ENCODE measurements at places on chromosomes 5 and 9. TPM values are rescaled to one million over a fixed set of nuclear protein-coding genes. Genes with fewer than 3 reads are reported as not detected.

The PPP2CA gene
- total RNA-seq, result 98.4 TPM

The HACD4 gene
- total RNA-seq, result 13.4 TPM

The LRRC19 gene
- total RNA-seq, result not detected

The MUSK gene
- not detected for total RNA-seq

The IL13 gene
- 71.3 TPM for total RNA-seq

The IFNA14 gene
- not detected for total RNA-seq

The IL3 gene
- not detected for total RNA-seq

The ARL14EPL gene
- not detected for total RNA-seq

The FABP6 gene
- total RNA-seq, result not detected

DNA sequence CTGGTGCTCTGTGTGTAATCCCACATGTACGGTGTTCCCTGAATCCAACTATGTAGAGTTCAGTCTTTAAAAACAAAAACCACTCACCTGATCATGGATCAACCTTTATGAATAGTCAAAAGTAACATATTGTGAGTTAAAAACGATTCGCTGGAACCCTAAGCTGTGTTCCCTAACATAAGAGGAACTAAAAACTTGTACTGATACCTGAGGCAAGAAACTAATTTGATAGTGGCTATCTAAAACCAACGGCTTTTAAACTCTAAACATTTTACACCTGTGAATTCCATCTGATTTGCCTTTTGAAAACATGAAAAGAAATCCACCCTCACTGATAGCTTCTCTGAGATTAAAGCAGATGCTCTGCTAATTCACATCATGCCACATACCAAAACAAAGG is 101.5 kb downstream of the DEPDC1B start:
- DNase-seq, result no peak

GRCh38 chr5:139481122-139481533 is 1.4 kb downstream of the STING1 start:
- DNase-seq, result no peak

DNA sequence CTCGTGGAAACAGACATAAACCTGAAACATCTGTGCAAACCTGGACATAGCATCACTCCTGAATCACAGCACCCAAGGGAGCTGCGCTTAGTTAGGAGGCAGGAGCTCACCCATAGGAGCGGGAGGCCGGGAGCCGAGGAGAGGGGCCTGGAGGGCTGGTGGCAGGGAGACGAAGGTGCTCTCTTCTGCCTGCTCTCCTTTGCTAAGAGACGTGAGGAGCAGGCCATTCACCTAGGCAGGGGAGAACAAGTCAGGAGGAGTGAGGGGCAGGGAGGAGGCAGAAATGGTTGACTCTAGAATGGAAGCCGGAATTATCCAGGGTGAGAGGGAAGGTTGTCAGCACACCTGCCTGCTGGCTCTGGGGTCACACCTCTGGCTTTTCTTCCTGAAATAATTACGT is 398.4 kb upstream of the IRX2 start:
- DNase-seq, result no peak

GRCh38 chr5:54804086-54804485 is 181.3 kb downstream of the ESM1 start:
- no peak for DNase-seq

DNA sequence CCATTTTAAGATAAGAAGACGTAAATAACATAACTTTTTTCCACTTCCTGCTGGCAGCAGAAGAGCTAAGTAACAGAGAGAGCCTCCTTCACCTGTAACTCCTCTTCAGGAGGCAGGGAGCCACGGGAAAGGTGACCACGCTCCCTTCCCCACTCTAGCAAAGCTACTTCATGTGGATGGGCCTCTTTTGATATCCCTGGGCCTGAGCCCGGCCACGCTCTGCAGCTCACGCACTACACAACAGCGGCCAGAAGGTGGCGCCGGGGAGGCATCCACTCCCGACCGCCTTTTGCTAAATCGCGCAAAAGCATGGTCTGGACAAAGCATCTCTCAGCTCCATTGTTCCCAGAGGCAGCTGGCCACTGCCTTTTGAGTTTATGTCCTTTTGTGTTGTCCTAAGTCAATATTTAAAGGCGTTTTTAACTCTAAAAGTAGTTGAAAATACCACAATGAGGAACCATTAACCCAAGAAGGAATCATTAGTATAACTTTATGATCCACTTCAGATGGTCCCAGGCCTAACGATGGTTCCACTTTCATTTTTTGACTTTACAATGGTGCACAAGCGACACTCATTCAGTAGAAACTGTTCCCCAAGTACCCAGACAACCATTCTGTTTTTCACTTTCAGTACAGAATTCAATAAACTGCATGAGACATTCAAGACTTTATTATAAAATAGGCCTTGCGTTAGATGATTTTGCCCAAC is 23.6 kb downstream of the CMBL start:
- peak; percentile 65 for DNase-seq

- DNase-seq, result no peak
Observed at GRCh38 chr5:55146080-55146479, 13.9 kb upstream of the GPX8 start.

DNA sequence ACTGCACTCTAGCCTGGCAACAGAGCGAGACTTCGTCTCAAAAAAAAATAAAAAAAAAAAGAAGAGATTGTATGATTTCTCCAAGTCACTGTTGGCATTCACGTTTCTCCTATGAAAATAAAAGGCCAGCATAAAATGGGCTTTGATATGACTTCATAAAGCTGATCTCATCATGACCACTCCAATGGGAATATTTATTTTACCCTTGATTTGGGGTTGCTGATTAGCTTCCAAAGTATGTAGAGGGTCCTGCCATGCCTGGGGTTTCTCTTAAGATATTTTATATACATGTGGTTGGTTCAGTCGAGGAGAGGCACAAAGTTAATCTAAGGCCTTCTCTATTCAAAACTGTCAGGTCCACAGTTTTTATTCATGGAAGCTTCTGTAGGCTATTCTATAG is 247.0 kb upstream of the TNC start:
- no peak for DNase-seq

DNA sequence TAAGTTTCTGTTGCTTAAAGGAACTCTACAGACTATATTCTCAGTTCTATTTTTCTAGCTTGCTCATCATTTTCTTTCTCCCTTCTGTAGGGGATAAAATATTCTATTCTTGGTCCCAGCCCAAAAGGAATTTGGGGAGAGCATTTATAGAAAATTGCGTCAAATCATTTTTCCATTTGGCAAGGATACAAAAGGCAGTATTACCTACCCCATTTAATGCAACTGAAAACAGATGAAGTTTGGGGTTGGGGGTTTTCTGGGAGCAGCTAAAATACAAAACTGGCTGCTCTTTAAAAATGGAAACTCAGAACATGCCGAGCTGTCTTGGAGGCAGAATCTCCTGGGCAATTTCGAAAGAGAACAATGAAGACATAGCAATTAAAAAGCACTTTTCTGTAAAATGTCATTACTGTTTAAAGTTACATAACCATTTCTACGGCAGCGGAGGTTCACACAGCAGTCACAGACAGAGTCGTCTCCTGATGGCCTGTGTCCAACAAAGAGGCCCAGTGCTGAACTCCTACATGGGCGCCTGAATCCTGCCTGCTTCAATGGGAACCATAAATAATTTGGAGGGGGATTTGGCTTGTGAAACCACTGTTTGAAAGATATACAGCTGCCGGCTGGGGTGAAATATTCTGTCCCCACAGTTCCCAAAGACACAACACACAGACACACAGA is 152.4 kb downstream of the BRINP1 start:
- DNase-seq, result no peak

DNA sequence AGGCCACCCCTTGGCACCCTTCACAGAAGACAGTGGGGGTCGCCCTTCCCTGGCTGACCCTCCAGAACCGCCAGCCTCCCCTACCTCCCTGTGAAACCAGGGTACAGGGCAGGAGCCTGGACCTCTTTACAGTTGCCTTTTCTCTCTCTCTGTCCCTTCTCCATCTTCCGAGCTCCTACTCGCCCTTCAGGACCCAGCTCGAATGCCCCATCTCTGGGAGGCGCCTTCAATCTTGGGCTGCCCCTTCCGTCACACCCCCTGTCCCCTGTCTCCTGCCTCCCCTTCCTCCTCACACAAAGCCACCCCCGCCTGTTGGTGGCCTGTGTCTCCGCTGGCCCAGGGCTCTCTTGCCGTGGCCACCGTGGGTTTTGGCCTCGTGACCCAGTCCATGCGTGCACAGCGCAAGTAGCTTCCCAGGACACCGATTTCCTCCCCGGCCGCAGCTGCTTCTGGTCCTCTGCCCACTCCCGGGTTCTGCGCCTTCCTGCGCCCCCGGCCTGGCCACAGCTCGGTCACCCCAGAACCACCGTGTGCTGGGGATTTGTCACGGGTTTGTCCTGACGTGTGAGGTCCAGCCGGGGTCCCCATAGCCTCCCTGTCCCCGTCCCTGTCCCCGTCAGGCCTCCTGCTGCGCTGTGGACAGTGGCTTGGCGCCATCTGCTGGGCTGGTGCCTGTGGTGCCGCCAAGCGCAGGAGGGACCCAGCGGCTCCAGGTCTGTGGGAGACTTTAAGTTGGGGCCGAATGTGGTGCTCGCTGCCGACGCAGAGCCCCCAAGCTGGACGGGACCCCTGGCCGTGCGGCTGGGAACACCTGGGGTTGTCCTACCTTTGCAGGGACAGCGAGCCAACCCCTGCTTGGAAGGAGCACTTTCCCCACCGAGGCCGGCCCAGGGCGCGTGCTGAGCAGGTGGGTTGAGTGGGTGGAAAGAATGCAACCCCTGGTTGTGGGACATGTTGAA is 4.0 kb upstream of the TMEM250 start:
- peak; percentile 66 for DNase-seq

- DNase-seq, result no peak
Observed at GRCh38 chr9:136303066-136303824, 649 bp downstream of the CCDC187 start.

DNA sequence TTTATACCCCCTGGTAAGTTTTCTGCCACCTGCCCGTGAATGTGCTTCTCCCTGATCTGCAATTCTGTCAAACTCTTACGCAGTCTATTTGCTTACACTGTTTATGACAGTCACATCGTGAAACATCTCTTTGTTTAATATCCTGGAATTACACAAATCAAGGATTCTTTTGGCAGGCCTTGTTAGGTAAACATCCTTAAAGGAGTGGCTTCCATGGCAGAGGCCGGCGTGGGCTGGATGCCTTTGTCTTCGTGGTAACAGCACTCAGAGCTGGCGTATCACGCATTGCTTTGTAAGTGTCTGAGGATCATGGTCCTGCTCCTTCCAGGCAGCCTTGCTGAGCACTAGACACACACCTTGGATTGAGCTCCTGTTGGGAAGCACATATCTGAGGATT is 145.7 kb downstream of the IRX1 start:
- no peak for DNase-seq

DNA sequence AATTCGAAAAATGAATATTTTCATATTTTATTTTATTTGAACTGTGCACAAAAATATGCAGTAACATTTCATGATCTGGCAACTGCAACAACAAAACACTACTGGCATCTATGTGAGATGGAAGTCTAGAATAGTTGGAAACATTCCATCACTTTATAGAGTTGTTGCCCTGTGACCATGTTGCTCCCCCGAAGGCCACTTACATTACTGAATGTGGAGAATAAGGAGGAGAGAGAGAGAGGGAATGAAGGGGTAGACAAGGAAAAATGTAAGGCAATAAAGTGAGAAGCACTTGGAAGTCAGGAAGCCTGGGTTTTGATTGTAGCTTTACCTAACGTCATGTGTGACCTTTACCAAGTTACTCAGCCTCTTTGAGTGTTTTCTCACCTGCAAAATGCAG is 437.2 kb upstream of the EDIL3 start:
- no peak for DNase-seq

DNA sequence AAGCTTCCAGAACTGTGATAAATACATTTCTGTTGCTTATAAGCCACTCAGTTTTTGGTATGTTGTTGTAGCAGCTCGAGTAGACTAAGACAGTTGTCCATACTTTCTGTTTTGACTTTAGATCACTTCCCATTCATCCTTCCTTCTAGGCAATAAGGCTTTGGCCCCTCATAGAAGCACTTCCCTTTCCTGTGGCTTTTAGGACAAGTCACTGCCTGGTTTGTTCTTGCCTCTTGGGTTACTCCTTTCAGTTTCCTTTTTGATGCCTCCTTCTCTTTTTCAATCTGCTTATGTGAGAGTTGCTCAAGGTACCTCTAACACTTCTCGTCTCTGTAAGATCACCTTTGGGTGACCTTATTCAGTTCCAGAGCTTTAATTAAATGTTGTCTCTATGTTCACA is 72.4 kb upstream of the NTRK2 start:
- no peak for DNase-seq

DNA sequence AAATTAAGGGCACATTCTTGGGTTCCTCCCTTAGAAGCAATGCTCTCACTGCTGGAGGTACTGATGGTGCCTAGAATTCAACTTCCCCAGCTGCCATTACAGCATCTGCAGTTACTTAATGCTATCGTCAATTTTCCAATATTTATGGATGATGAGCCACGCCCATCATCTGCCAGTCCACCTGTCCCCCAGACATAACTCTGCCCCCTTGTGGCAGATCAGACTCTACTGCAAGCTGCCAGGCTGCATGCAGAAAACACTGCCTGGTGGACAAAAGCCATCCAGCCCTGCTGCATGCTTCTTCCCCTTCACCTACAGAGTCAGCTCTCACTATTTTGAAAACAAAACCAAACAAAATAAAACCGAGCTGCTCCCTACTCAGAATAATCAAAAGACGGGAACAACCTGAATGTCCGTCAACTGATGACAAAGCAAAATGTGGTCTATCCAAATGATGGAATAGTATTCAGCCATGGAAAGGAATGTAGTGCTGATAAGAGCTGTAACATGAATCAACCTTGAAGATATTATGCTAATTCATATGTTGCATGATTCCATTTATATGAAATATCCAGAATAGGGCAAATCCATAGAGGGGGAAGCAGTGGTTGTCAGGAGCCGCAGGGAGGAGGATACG is 66.4 kb downstream of the RETREG1 start:
- DNase-seq, result no peak

GRCh38 chr9:76458903-76459693 is at the start of gene GCNT1:
GCNT1 (plus strand) TSS chr9:76459182; CDS start chr9:76502382, 43,200 bp downstream.
- DNase-seq, result peak; percentile 86

GRCh38 chr9:21455320-21455719 is 15.1 kb downstream of the IFNA1 start:
- peak; percentile 41 for DNase-seq

- DNase-seq, result no peak
Observed at GRCh38 chr9:131546336-131547084, 1.2 kb downstream of the PRRT1B start.

DNA sequence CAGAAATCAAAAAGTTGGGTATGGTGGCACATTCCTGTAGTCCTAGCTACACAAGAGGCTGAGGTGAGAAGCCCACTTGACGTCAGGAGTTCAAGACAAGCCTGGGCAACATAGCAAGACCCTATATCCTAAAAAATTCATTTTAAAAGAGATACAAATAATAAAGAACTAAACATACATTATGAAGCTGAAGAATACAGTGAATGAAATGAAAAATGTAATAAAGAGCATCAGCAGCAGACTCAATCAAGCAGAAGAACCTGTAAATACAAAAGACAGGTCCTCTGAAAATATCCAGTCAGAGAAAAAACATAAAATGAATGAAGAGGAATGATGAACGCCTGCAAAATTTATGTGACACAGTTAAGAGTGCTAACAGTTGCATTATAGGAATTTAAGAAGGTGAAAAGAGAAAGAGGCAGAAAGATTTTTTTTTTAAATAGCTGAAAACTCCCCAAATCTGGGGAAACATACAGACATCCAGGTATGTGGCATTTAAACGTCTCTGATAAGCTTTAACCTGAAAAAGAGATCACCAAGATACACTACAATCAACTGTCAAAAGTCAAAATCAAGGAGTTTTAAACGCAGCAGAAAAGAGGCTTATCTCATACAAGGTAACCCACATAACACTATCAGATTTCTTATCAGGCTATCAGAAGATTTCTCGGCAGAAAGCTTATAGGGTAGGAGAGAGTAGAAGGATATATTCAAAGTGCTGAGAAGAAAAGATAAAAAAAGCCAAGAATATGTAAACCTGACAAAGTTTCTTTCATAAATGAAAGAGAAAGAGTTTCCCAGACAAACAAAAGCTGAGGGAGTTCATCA is 57.6 kb downstream of the PRRC1 start:
- no peak for DNase-seq
